ENCODE measurements at places on chromosomes 6 and 20.

DNA sequence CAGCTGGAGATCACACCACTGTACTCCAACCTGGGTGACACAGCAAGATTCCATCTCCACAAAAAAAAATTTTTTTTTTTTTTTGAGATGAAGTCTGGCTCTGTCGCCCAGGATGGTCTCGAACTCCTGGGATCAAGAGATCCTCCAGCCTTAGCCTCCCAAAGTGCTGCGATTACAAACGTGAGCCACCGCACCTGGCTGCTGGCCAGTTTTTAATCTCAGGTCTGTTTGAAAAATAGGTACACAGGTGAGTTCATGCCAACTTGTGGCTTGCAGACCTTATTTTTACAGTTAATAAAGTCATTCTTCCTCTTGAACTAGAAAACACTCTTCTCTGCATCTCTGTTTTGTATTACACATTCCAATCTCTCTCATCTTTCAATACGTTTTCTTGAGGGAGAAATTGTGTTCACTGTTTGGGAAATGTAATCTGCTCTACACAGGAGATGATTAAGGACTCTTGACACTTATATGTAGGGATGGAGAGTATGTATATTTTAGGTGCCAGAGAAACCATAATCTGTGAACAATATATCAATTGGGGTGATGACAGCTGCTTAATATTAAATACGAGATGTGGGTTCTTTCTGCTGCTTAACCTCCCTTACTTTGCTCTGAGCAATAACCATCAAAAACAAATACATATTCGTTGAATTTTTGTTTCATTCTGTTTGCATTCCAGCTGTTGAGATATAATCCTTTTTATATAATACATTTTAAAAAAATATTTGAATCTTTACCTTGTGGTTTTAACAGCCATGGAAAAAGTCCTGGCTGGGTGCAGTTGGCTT, 17.7 kb upstream of the RIPOR3 start:
- no peak for DNase-seq

- no peak for DNase-seq
Measured at GRCh38 chr20:64108731-64109681, 1.6 kb upstream of the NPBWR2 start.

DNA sequence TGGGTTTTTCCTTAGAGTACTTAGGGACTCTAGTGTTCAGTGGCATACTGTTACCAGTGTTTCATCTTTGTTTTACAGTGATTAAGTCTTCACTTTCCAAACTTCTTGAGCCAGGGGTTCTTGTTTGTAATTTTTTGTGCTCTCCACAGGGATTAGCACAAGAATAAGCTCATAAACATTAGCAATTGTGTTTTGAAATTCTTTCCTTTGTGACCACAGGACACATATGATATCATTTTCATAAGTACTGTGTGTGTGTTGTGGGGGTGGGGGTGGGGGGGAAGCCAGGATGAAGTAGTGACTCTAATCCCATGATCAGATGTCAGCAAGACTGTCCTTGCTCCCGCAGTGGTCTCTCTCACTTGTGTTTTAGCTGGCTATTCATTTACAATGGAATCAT, 101.5 kb upstream of the SCP2D1 start:
- DNase-seq = no peak

DNA sequence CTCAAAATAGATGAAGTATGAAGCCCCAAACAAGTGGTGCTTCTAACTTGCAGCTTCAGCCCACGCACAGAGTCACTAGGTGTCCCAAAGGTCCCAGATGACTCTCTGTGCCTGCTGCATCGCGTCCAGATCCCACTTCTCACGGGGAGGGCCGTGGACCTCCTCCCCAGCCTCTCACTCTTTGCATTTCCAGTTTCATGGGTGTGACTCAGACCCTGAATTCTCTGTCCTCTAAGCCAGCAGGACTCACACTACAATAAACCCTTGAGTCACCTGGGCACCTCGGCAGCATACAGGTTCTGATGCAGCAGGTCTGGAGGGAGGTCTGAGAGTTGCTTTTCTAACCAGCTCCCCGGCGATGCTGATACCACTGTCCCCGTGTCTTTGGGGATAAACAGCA, 114.0 kb upstream of the RIN2 start:
- DNase-seq = no peak

- DNase-seq = no peak
Measured at GRCh38 chr6:36698196-36698595, 570 bp downstream of the RAB44 start.

DNA sequence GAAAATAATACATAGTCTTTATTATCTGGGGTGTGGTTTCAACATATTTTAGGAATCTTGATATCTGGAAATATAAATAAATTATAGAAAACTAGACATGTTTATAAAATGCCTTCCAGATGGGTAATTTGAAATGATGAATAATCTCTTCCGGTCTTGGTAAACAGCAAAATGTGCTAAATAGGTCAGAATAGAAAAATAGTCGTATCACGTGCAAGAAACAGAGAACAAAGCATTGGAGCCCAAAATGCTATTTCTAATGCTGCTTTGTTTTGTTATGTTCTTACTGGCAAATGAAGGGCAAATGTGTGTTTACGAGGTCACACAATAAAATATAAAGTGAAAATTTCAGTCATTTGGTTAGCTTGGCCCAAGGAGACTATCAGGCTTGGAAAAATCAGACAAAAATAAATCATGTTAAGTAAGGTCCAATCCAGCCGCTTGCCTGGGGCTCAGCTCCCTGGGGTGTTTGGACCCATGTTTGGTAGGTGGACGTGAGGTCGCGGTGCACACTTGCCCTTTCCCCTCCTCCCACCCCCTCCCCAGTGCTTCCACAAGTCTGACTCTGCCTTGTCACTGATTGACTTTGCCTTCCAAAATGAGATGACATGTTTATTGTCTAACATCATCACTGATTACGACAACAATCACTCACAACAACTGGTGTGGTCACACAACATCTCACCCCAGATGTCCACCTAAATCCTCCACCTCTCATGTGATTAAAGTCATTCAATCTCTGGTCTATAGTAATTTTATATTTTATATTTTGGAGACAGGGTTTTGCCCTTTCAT, 56.0 kb downstream of the RIN2 start:
- DNase-seq = no peak

- DNase-seq = no peak
Measured at GRCh38 chr6:47700053-47700452, 1.7 kb downstream of the ADGRF4 start.

GRCh38 chr6:109874621-109875020, 103.5 kb upstream of the GPR6 start:
- no peak for DNase-seq

DNA sequence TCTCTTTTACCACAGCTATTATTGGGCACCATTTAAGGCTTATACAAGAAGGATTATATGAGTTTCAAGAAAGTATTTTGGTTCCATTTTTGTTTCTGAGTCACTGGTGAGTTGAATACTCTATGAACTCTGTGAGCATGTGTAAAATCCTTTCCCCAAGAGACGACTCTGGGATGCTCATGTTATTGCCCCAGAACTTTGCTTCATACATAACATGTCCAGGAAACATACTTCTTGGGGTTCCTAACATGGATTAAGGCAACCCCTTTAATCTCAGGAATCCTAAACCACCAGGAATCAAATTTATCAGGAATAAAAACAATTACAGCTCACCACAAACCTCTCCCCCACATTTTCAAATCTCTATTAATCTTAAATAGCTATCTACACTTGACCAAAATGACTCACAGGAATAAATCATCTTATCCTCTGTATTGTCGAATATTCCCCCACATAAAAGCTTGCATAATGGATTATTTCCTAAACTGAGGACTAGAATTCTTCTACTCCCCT, 117.5 kb upstream of the COL21A1 start:
- DNase-seq = no peak

DNA sequence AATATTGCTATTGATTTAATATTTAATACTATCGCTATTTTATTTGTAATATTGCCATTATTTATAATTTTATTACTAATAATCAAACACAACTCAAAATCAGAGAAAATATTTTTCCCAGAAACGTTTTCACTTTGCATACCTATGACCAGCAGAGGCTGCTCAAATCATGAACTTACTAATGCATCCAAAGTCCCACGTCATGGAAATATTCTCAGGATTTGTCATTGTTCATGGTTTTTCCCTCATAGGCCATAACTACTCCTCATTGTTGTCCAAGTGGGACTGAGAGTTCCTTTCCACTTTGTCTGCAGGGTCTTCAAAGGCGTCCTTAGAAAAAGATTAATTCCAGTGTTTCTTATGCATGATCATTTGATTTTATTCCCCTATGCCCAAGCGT, 344.8 kb downstream of the THBS2 start:
- no peak for DNase-seq

GRCh38 chr20:11686195-11686594, 231.5 kb upstream of the BTBD3 start:
- DNase-seq = no peak

DNA sequence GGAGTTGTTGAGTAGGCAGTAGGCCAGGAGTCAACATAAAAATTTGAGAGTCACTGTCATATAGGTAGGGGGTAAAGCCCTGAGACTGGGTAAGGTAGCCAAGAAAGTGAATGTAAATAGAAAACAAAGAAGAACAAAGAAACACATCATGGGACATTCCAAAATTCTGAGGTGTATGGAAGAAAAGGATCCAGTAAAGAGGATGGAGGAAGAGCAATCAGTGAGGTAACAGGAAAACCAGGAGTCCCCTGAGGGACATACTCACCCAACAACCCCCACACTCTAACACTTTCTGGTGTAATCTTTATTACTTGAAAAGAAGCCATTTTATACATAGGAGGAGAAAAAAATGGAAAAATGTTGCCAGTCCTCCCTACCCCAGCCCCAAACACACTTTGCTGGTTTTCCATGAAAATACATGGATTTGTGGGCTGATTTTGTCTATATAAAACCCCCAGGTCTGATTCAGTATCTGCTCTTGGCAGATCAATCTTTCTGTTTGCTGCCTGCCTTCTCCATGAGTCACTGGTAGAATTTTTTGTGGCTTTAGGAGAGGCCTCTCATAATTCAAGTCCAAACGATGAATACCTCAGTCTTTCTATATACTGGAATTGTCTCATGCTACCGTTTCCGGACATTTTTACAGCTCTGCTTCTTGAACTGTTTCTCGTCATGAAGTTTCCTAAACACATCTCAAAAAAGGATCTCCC, 271.4 kb upstream of the MAN1A1 start:
- DNase-seq = no peak

GRCh38 chr20:60700728-60701127, 551.3 kb upstream of the CDH4 start:
- no peak for DNase-seq

DNA sequence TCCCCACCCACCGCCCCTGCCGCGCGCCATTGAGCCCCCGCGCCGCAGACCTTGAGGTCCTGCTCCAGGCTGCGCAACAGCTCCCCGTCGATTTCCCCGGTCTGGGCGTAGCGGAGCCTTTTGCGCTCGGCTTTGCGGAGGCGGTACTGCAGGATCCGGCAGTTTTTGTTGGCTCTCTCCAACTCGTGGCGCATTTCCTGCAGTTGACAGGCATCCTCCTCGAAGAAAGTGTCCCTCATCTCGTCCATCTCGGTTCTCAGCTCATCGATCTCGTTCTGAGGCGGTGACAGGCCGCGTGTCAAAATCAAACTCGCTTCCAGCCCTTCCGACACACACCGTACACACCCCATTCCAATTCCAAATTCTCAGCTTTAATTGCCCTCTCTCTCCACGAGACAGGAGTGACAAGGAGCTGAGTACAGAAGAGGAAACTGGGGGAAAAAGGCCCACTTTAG, 4.3 kb downstream of the MTCL3 start:
- DNase-seq = no peak

DNA sequence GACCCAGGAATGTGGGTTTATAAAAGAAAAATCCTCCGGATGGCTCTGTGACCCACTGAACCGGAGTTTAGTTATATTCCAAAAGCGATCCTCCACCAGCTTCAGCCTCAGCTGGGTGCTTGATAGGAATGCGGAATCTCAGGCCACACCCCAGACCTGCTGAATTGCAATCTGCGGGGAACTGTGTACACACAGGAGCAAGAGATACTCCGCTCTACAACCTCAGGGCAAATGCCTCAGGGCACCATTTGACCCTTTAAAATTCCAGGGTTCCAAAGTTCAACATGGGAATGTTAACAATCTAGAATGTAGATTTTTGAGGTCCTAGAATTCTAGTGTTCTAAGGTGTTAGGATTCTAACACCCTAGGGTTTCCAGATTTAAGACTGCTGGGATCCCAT, 10.8 kb downstream of the BPIFA2 start:
- no peak for DNase-seq

DNA sequence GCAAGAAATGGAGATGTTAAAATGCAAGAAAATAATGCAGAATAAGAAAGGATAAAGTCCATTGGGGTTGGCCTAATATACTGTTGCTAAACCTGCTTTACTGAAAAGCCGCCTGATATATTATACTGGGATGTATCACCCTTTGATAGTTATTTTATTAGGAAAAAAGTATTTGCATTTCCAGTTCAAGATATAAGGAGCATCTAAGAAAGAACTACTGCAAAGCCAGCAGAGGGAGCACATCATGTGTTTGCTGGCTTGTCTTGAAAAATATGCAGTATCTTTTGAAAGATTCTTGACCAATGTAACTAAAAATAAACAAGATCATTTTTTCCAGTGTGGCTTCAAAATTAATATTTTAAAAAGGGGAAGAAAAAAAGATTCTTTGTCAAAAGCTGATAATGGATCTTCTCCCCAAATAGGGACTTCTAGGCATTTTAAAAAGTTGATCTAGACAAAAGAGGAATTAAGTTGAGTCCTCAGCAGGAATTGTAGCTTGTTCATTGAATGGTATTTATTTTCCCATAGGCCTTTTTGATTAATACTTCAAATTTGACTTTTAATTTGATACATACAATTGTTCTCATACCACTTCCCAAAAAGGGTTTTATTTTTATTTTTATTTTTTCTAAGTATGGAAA, 214.9 kb downstream of the ZFAND3 start:
- DNase-seq = no peak

GRCh38 chr6:139828751-139829519, 454.5 kb upstream of the CITED2 start:
- DNase-seq = no peak

GRCh38 chr6:46329568-46329967, 158.8 kb upstream of the ENPP5 start:
- DNase-seq = no peak

DNA sequence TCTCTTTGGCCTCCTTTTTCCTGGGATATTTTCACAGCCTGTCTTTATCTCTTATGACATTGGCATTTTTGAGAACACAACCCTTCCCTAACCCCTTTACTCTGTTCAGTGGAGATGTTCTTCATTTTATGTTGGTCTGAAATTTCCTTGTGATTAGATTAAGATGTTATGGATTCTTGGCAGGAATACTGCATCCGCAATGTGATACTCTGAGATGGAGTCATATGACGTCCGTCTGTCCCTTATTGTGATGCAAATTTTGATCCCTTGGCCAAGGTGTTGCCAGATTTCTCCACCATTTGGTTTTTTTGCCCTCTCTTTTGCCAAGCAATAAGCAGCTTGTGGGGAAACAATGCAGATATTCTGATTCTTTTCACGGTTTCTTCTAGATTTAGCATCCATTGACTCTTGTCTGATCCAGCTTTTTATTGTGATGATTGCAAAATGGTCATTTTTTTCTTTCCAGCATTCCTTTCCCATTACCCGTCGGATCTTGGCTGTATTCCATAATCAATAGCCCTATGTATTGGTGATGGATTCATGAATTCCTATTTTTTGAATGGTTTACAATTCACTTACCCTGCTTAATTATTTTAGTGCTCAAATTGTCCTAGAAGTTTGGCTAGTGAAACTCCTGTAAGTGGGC, 85.1 kb downstream of the NCOA3 start:
- DNase-seq = no peak

Measured in activated CD8-positive, alpha-beta memory T cell treated with anti-CD3 and anti-CD28 coated beads for 1 hour (primary cell).